ENCODE measurements at places on chromosomes 1 and 21.

DNA sequence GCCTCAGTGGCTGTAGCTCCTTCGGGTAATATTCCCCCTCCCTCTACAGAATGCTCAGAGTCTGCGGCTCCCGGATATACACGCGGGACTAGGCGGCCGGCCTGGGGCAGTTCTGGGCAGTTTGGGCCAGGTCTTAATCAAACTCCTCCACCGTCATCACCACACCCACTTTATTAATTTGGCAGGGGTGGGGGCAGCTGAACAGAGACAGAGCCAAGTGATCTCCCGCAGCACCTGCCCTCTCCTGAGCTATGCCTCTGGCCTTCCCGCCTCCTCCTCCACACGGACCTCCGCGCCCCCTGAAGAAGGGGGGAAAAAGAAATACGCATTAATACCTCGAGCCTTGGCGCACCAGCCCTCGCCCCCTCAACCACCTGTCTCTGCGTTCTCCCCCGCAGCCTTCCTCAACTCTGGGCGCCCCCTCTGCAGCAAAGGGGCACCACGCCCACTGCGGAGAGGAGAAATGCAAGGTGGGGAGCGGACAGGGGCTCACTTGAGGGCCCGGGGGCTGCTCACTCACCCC lies 42.6 kb downstream of the CD34 start:
- no peak for DNase-seq

DNA sequence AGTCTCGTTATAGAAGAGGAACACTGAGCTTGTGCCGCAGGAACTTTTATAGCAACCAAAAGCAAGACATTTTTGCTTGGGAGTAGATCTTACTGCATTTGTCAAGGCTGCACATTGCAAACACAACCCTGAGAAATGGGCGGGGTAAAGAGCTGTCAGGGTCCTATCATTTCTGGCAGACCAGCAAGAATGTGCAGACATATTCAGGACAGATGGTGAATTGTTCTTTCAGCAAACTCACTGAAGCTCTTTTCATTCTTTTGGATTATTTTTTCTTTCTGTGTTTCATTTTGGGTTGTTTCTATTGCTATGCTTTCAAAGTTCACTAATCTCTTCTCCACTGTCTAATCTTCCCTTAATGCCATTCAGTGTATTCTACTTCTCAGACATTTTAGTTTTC lies 5.1 kb upstream of the ACTN2 start:
- DNase-seq, result no peak

GRCh38 chr1:18110968-18111367 lies 3.4 kb downstream of the IGSF21 start:
- no peak for DNase-seq

GRCh38 chr1:37725851-37726613 lies 33.7 kb downstream of the CDCA8 start:
- DNase-seq, result no peak

GRCh38 chr1:30965924-30966599 lies 57.5 kb upstream of the SDC3 start:
- no peak for DNase-seq

DNA sequence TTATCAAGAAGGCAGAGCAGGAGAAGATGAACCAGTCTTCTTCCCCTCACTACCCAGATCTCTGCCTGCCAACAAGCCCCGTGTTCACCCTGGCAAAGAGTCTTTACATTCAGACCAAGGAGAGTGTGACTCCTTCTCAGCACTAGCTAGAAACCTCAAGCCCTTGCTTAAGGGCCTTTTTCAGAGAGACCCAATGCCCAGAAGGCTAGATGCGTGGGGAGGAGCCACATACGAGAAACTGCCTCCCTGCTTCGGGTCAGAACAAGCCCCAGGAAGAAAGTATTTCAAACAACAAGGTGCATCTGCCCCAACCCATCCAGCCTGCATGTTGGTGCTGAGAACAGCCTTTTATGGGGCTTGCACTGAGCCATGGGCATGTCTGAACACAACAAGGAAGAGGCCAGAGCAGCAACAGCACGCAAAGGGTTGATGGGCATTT lies 152.7 kb upstream of the CAMK1G start:
- no peak for DNase-seq

DNA sequence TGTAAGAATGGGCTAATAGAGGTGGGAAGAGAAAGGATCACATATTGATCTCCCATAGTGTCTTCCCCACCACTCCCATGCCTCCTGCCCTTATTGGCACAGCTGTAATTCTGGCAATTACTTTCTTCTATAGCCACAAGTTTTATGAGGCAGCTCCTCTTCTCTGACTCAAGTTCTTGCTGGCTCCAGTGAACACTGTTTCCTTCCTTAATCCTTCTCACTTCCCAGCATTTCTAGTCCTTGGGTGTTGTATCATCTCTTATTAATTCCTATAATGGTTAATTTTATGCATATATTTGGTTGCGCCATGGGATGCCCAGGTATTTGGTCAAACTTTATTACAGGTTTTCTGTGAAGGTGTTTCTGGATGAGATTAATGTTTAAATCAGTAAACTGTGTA lies 103.3 kb downstream of the MRPL39 start:
- DNase-seq, result no peak

DNA sequence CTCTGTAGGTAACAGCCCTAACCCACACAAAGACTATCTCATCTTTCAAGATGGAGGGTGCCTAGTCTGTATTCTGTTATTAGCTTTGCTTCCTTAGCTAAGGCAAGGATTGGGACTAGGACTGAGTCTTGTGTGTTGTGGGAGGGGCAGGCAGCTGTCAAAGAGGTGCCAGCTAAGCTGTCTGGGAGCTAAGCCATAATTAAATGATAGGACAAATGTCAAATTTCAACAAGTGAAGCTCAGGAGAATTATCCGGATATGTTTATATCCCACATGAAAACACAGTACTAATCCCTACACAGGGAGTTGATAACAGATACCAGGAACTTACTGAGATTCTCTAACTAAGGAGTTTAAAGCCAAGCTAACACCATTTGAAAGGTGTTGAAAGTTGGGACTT lies 70.5 kb upstream of the NGF start:
- DNase-seq, result no peak

- DNase-seq, result no peak
These were observed 6.1 kb downstream of the SPOCD1 start for GRCh38 chr1:31809698-31810097.

DNA sequence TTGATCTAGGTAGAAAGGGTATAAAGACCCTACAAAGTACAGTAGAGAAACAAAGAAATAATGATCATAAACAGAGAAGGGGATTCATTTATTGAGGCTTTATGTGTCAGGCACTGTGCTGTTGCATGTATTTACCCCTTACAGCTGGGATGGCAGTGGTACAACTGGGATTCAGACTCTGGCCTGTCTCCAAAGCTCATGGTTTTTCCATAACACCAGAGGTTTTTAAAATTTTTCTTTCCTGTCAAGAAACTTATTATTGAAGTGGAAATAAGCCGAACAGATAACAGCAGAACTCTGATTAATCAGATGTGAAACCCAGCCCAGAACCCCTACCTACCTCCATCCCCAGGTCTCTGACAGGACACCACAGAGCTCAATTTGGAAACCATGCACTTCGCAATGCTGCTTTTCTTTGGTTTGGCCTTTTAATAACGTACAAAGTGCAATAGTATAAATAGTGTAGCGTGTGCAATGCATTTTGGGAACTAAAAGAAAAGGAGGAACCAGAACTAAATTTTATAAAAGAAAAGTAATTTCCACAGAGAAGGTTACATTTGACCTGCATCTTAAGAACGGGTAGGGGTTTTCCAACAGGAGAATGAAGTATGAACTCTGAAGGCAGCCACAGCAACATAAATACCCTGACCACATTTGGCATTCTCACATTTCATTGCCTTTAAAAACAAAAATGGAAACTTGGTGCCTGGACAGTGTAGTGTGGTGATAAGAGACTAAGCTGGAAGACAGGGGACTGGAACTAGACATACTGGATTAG lies 92.0 kb upstream of the S1PR1 start:
- no peak for DNase-seq

GRCh38 chr21:34582506-34583150 lies 32.3 kb downstream of the RCAN1 start:
- DNase-seq, result no peak

GRCh38 chr1:202134645-202135172 lies 9.8 kb downstream of the ARL8A start:
- DNase-seq, result no peak

DNA sequence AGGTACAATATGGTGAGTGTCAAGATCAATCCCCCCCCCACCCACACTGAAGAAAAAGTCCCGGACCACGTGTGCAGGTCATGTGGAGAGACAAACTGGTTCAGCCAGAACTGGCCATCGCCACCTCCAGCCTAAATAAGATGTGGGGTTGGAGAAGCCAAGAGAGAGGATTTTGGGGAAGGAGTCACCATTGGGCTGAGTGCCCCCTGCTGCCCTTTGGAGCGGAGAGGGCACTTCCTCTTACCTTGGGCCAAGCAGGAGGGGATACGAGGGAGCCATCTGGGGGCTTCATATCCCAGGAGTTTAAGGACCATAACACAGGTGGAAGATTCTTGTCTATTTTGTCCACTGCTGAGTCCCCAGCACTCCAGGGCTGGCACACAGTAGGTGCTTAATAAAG lies 2.6 kb upstream of the TNFRSF1B start:
- DNase-seq, result no peak

DNA sequence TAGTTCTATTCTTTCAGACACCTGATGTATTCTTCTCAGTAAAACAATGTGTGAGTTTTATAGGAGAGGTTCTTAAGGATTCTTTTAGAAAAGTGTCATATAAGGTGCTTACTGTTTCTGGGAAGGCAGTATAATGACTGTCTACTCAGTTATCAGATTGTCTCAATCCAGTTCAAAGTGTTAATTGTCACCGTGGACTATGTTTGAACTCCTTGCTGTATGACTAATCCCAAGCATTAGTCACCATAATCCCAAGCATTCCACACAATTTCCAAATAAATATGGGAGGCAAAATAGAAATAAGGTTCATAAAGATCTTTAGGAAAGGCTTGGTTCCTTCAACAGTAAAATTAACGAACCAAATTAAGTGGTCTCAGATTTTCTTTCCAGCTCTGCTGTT lies 342.1 kb upstream of the NR5A2 start:
- DNase-seq, result no peak

GRCh38 chr1:2278591-2279209 lies 50.6 kb downstream of the SKI start:
- DNase-seq, result no peak

DNA sequence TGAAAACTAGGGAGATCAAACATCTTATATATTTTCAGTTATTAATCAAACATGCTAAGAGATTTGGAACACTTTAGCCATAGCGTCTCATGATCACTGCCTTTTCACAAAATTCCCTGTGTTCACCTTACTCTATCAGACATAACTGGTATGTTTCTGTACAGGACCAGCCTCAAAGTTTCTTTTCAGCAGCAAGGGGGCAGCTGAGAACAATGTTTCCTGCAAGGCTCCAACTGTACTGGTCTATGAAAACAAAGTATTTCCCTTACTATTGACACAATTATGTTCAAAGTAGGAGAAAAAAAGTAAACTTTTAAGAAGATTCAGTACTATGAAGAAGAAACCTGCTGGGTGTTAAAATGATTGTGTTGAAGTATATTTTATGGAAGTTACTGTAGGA lies 98.5 kb downstream of the ATF6 start:
- no peak for DNase-seq

- no peak for DNase-seq
These were observed 11.9 kb downstream of the EXTL2 start for GRCh38 chr1:100882698-100883097.

GRCh38 chr1:221013691-221014660 lies 134.7 kb downstream of the HLX start:
- DNase-seq, result no peak

DNA sequence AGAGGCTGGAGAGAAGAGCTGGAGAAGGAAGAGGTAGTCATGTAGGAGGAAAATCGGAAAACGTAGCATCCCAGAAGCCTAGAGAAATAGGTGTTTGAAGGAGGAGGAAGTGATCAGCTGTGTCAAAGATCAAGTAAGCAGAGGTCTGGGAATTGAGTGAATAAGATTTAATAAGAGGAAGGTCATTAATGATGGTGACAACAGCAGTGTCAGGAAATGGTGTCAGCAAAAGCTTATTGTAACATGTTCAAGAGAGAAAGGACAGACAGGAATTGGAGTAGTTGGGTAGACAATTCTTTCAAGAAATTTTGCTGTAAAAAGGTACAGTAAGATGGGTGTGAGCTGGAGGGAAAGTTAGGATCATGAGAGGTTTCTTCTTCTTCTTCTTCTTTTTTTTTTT lies 41.6 kb upstream of the SLC6A9 start:
- no peak for DNase-seq

DNA sequence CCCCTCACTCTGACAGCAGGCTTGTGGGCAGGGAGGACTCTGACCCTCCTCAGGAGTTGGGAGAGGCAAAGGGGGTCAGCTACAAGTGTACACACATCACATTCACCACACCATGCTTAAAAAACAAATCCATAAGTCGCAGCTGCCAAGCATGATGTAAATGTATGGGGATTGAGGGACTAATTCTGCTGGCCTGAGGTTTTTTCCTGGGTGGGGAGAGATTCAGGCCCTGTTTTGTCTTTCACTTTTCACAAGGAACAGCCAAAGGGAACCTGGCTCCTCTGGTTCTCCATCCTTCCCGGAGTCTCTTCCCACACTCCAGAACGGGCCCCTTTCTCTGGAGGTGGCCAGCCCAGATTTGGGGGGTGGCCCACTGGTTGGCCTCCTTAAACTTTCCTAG lies 1.3 kb upstream of the MTARC2 start:
- no peak for DNase-seq
